ENCODE measurements at places on chromosomes 6 and 20.

GRCh38 chr20:19812696-19813095 lies 54.6 kb downstream of the RIN2 start:
- no peak for DNase-seq

DNA sequence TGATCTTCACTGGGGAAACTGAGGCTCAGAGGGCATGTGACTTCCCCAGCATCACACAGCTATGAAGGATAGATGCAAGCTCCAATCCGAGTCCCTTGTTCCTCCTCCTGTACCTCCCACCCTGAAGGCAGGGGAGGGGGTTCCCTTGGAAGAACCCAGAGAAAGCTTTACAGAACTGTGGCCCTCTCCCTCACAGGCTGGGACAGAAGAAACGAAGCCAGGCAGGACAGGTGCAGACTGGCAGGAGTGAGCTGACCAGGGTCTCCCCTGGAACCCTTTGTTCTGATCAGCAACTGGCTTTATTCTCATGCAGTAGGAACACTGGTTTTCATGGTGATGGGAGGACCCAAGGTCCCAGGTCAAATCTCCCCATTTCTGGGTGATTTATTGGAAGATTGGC lies 90.2 kb downstream of the TMEM242 start:
- no peak for DNase-seq

DNA sequence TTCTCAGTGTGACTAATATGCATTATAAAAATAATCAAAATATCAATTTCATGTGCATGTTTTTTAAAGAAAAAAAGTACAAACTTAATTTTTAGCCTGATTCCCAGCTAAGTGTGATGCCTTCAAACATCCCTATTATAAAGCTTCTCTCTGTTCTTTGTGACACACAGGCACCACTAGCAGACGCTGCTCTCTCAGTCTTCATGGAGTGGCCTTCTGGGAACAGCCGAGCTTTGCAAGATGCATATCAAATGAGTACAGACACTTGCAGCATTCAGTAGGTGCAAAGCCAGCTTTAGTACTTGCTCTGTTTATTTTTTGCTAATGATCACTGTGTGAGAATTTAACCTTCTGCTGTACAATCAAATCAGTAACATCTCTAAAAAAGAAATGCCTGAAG lies 340.0 kb downstream of the ADGRB3 start:
- DNase-seq, result no peak

DNA sequence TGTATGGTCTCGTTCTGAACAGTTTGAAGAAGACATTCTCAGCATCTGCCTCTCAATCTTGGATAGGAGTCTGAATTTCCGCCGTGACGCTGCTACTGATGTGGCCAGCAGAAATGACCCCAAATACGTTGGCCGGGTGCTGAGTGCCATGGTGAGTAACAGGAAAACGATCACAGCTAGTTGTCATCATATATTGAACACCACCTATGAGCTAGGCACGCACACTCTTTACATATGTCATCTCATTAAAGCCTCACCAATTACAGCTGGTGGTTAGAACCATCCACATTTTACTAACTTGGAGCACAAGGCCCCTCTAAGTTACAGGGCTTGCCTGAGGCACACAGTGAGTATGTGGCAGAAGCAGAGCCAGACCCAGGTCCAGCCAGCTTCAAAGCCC lies 17.1 kb downstream of the TGM3 start:
- DNase-seq, result no peak

- DNase-seq, result no peak
These were observed 4.5 kb upstream of the DDR1 start for GRCh38 chr6:30879684-30880427.
